B cell (primary cell): ENCODE measurements at places on chromosomes 6 and 20.

DNA sequence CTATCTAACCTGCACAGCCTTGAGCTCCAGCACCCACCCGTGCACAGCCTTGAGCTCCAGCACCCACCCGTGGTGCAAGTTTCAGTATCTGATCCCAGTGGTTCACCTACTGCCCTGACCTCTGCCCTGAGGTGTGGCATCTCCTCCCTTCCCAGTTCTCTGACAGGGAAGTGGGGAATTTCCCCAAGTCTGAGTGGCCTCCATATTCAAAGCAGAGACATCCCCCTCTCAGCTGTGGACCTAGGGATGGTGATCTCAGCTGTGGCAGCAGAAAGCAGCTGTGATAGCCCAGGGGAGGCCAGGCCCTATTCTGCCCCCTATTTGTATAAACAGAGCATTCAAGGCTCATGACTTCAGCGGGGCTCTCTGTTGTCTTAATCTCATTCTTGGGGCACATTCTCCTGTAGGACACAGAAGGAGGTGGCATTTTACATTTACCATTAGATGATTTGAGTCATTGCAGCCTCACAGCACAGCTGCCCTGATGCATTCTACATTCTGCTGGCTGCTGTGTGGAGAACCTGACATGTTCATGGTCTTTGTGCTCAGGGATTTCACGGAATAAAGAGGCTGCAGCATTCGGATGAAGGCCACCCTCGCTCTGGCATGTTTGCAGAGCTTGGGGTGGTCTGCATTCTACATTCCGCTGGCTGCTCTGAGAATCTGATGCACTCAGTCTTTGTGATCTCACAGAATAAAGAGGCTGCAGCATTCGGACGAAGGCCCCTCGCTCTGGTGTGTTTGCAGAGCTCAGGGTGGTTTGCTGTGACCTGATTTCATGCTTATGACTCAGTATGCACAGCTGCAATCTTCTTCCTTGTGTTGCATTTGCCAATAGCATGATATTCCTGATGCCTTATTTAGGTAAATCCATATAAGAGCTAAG, 16.9 kb downstream of the GPR31 start:
- peak; percentile 49 for DNase-seq

GRCh38 chr20:29410806-29411457, 1846.5 kb upstream of the DEFB115 start:
- DNase-seq: no peak

GRCh38 chr6:1190366-1190765, 121.5 kb upstream of the FOXQ1 start:
- no peak for DNase-seq

DNA sequence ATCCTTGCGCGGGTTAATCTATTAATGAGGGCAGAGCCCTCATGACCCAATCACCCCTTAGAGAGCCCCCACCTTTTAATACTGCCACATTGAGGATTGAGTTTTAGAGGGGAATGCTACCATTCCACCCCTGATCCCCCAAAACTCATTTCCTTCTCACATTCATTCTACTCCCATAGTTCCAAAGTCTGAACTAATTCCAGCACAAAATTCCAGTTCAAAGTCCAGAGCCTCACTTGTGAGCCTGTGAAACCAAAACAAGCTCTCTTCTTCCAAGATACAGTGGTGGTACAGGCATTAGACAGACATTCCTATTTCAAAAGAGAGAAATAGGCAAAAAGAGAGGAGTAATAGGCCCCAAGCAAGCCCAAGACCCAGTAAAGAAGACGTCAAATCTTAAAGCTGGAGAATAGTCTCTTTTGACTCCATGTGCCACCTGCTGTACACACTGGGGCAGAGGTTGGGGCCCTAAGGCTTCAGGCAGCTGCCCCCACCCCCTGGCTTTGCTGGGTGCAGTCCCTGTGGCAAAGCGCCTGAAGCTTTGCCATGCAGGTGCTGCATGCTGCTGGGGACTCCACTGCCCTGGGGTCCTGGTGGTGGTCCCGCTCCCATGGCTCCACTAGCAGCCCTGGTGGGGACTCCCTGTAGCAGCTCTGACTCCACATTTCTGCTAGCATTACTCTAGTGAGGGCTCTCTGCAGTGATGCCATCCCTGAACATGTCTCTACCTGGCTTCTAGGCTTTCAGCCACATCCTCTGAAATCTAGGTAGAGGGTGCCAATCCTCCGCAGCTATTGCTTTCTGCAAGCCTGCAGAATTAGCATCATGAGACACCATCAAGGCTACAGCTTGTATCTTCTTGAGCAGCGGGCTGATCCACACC, 41.3 kb downstream of the RSPH3 start:
- DNase-seq: peak; percentile 71

DNA sequence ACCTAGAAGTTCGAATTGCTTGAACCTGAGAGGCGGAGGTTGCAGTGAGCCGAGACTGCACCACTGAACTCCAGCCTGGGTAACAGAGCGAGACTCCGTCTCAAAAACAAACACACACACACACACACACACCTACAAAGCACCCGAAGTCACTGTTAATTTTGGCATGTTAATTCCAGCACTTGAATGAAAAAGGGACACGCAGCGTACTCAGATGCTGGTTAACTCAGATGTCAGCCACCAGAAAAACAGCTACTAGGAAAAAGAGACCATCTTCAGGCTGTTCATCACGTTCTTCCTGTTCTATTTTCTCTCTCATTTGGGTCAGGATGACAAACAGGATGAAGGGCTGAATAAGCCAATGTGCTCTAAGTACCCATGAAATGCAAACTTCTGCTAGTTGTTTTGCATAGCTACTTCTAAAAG, 46.9 kb downstream of the BLOC1S5 start:
- peak; percentile 25 for DNase-seq

- no peak for DNase-seq
Observed at GRCh38 chr6:3822747-3823445, 26.3 kb upstream of the FAM50B start.

- peak; percentile 31 for DNase-seq
Observed at GRCh38 chr6:43817192-43817591, 47.2 kb downstream of the VEGFA start.

GRCh38 chr6:106528521-106528920, 100.8 kb downstream of the RTN4IP1 start:
- DNase-seq: no peak

GRCh38 chr6:150004101-150004782, 21.1 kb downstream of the RAET1L start:
- peak; percentile 93 for DNase-seq

DNA sequence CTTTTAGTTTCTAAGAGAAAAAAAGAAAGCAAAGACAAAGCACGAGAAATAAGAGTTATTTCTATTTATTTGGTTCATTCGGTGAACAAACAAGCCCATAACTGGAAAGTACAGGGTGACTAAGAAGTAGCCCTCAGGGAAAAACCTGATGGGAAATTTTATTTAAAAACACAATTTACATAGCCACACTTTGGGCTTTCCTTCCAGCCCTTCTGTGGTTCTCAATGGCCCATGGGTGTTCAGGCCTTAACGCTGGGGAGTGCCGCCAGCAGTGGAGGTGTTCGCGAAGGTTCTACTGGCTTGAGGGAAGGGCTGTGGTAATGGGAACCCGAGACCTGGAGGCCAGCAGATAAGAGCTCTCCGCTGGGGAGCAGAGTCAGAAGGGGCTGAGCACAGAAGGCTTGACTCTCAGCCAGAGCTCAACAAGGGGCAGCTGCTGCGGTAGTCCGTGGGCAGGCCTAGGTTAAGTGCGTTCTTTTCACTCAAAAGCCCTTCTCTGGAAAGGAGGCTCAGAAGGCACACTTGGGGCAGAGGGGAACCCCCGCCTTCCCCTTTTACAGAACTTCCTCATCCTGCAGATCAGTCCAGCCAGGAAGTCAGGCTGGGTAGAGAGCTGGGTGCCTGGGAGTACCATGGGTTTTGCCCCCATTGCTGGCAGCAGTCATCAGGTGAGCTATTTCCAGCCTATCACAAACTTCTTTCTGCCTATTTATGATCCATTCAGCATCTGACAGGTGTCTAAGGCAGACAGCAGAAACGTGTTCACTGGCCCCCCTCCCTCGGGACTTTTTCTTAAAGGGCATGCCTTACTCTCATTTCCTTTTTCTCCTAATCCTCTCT, 8.8 kb upstream of the CD83 start:
- peak; percentile 95 for DNase-seq

- DNase-seq: no peak
Observed at GRCh38 chr6:11262242-11262641, 29.8 kb upstream of the NEDD9 start.

DNA sequence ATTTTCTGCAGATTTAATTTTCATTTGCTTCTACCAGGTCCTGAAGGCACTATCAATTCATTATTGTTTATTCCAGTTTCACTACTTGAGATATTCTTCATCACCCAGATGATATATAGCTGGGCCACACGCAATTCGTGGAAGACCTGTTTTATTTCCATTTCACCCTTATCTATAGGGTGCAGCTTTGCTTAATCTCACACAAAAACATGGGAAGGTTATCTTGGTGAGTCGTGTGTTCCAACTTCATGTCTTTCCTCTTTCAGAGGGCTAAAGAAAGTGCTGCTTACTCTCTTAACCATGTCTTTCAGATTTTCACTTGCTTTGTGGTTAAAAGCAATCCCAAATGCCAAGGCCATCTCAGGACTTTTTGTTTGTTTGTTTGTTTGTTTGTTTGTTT, 194.0 kb downstream of the SOD2 start:
- no peak for DNase-seq

DNA sequence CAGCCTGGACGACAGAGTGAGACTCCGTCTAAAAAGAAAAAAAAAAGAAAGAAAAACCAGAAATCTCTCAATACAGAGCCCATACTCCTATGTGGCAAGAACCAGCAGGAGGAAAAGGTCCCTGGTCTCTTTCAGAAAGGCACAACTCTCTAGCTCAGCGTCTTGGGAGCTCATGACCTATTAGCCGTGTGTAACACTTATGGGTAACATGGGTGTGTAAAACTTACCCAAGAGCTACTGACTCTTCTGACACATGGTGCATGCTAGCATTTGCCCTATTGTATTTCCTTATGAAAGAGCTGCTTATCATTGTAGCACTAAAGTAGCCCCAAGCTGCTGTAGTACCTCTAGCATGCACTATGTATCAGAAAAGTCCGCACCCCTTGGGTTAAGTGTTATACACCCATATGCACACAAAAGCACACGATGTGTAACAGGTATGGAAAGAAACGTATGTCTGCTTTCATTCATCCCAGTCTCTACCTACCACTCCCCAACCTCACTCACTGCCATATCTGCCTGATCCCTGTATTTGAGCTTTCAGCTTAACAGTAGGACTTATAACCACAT, 85.4 kb downstream of the ZMYND8 start:
- DNase-seq: no peak

- DNase-seq: no peak
Observed at GRCh38 chr6:170262489-170263088, 28.3 kb downstream of the DLL1 start.

GRCh38 chr20:21380711-21381110, 16.6 kb downstream of the NKX2-4 start:
- no peak for DNase-seq

- no peak for DNase-seq
Observed at GRCh38 chr20:55375920-55376319, 629.4 kb downstream of the CBLN4 start.

- no peak for DNase-seq
Observed at GRCh38 chr20:1800777-1801176, 94.4 kb upstream of the SIRPA start.

- DNase-seq: no peak
Observed at GRCh38 chr6:73655341-73655917, 1.6 kb upstream of the SLC17A5 start.

DNA sequence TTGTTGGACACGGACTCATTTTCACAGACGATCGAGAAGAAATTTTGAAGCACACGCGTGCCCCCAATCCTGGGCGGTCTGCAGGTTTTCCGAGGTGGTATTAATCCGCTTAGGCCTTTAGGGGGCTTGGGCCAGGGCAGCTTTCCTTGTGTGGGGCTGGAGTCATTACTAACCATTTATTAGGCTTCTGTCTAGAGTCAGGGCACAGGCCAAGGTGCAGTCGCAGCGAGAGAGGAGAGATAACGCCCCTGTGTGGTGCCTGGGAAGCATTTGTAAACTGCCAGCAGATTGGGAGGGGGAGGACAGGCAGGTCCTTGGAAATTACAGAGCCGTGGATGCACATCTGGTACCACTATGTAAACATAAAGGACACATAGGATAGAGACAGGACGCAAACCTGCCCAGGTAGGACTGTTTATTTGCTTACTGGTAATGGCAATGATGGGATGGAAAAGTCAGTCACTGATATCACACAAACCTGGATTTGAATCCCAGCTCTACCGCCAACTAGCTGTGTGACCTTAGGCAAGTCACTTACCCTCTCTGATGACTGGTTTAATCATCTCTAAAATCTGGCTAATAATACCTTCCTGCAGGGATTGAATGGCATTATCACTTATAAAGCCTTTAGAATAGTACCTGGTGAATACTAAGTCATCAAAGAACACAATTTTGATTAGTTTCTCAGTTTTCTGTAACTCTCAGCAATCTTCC, 76.4 kb downstream of the TMEM242 start:
- no peak for DNase-seq

GRCh38 chr20:33552519-33552918, 62.6 kb downstream of the CBFA2T2 start:
- peak; percentile 24 for DNase-seq

GRCh38 chr20:676967-677366, 1.4 kb upstream of the SCRT2 start:
- DNase-seq: no peak

DNA sequence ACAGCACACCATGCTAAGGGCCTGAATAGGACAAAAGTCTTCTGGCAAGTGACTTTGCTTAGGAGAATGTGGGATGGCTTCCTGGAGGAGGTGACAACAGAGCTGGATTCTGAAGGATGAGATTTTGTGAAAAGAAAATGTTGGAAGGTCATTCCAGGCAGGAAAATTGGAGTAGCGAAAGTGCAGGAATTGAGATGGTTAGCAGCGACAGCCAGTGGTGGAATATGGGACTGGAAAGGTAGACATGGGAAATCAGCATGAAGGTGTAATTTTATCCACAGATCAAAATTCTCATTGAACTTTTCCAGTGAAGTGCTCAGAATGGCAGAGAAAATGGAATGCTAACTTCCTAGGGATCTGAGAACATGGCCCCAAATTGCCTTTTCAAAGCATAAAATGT, 5.7 kb upstream of the BACH2 start:
- DNase-seq: no peak

- no peak for DNase-seq
Observed at GRCh38 chr20:40630713-40631112, 58.3 kb downstream of the MAFB start.

DNA sequence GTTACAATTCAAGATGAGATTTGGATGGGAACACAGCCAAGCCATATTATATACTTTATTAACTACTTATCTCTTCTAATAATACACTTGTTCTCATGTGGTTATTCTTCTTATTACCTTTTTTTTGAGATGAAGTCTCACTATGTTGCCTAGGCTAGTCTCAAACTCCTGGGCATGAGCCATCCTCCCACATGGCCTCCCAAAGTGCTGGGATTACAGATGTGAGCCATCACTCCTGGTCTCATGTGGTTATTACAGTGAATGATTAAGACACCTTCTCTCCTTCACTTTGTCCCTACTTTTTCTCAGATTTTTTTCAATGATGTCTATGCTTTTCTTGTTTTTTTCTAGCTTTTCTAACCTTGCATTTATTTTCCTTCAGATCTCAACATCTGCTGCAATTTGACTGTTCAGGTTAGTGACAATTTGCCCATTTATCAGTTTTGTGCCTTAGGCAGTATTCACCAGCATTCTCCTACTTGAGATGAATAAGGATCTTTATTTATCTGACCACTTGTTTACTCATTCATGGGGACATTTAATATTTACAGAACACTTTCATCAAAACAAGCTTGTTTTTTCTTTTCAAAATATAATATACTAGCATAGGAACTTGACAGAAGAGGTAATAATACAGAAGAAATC, 105.7 kb downstream of the SLC16A10 start:
- DNase-seq: no peak
